ENCODE measurements at places on chromosomes 7 and 10.

DNA sequence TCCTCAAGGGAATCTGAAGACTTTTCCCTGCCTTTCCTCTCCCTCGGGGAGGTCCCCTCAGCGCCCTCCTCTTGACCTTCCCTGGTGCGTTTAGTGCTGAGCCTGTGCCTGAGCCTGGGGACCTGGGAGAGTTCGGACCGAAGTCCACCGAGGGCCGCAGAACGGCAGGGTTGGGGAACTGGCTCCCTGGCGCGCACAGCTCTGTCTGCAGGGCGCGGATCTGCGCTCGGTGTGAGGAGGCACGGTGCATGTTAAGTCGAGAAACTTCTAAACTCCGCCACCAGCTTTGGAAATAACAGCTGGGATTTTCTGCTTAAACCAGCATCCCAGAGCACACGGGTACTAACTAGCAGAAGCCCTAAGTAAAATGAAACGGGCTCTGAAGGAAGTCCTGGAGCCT, 44.2 kb upstream of the SLC29A4 start:
- H3K27me3 ChIP-seq, result no peaks in the 10 kb centered on the region
- no peak overlapping the region for H3K27ac ChIP-seq
- DNase-seq, result no peak
- H3K4me1 ChIP-seq, result peaks cover 10% of the 10 kb centered on the region
- peaks cover 2% of the 10 kb centered on the region for H3K36me3 ChIP-seq
- no peak overlapping the region for H3K4me3 ChIP-seq

DNA sequence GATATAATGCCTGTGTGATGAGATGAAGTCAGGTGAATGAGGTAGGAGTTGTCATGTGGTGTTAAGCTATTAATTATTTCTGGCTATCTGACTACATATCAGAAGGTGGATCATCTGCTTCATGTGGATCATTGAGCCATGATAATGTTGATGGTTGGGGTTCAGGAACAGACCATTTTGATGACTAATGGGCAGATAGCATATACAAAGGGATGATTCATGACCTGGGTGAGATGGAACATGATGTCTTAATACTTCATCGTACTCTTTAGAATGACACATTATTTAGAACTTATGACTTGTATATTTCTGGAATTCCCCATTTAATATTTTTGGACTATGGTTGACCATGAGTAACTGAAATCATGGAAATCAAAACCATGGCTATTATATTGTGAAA, 155.1 kb downstream of the OR13A1 start:
- no peak for DNase-seq
- no peak overlapping the region for H3K27ac ChIP-seq
- H3K27me3 ChIP-seq, result no peaks in the 10 kb centered on the region
- H3K36me3 ChIP-seq, result no peaks in the 10 kb centered on the region
- no peak overlapping the region for H3K4me3 ChIP-seq

DNA sequence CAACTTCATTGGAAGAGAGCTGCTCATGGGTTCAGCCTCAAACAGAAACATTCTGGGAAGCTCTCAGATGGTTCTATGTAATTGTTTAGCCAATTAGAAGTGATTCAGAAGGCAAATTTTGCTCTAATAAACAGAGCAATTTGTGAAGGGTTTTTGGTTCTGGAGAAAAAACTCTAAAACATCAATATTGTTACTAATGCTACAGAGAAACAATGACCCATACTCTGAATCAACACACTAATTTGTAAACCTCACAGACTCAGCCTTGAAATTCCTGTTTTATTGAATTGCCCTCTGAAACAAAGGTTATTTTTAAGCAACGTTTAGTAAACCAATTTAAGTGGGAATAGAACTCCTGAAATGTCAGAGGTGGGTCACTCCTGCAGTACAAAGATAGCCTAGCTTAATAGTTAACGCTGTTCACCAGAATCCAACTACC, 171.6 kb upstream of the SVIL start:
- DNase-seq, result no peak
- H3K27ac ChIP-seq, result peak overlapping the region; percentile 76
- no peaks in the 10 kb centered on the region for H3K27me3 ChIP-seq
- H3K36me3 ChIP-seq, result no peaks in the 10 kb centered on the region
- H3K4me1 ChIP-seq, result peaks cover 65% of the 10 kb centered on the region
- no peak overlapping the region for H3K4me3 ChIP-seq

DNA sequence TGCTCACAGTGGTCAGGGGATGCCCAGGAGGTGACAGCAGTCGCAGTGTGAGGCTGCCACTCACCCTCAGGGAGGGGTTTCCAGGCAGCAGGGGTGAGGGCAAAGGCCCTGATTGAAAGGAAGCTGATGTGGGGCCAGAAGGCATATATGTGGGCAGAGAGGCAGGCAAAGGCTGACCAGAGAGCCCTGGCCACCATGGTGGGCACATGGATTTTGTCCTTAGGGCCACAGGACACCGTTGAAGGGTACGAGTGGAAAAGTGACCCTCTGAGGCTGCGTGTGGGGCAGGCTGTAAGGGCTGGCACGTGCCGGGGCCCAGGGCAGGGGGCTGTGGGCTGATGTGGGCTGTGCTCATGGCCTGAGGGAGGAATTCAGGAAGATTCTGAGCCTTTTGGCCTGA, 57.5 kb upstream of the ZNF32 start:
- no peaks in the 10 kb centered on the region for H3K27me3 ChIP-seq
- no peak overlapping the region for H3K27ac ChIP-seq
- no peak for DNase-seq
- H3K4me1 ChIP-seq, result no peaks in the 10 kb centered on the region
- H3K4me3 ChIP-seq, result no peak overlapping the region
- no peaks in the 10 kb centered on the region for H3K36me3 ChIP-seq

- peaks cover 6% of the 10 kb centered on the region for H3K4me1 ChIP-seq
- H3K27me3 ChIP-seq, result no peaks in the 10 kb centered on the region
- H3K27ac ChIP-seq, result no peak overlapping the region
- no peak overlapping the region for H3K4me3 ChIP-seq
These were observed 41.7 kb upstream of the DPYSL4 start for GRCh38 chr10:132145002-132145401.

- H3K36me3 ChIP-seq, result no peaks in the 10 kb centered on the region
- no peaks in the 10 kb centered on the region for H3K27me3 ChIP-seq
- no peak overlapping the region for H3K27ac ChIP-seq
These were observed 2.4 kb upstream of the PSMG3 start for GRCh38 chr7:1572111-1572822.

DNA sequence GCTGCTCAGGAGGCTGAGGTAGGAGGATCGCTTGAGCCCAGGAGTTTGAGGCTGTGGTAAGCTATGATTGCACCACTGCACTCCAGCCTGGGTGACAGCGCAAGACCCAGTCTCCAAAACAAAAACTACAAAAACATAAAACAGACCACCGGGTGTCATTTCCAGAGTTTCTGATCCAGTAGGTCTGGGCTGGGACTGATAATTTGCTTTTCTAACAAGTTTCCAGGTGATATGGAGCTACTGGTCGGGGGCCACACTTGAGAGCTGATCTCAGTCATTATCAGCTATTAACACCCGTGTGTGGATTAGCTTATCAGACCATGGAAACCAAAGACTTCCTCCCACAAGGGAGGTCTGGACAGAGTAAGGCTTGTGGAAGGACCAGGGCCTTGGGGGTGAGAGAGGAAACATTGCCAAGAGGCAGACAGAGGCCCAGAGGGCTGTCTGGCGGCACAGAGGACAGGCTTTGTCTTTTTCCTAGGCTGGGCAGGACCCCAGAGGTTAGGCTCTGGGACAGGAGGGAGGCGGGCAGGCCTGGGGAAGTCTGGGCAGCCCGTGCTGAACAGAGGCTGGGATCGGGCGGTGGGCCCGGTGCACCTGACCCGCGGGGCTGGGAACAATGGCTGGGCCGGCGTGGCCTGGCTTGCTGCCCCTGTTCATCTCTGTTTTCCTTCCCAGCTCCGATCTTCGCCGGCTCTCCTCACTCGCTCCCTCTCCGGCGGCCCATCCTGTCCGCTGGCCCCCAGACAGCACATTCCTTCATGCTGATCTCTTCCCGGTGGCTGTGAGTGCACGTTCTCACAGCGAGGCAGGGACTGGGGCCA, 25.2 kb downstream of the TMEM270 start:
- no peaks in the 10 kb centered on the region for H3K36me3 ChIP-seq
- H3K4me1 ChIP-seq, result peaks cover 22% of the 10 kb centered on the region
- no peaks in the 10 kb centered on the region for H3K27me3 ChIP-seq
- H3K4me3 ChIP-seq, result no peak overlapping the region
- DNase-seq, result no peak

- no peak for DNase-seq
- H3K27me3 ChIP-seq, result no peaks in the 10 kb centered on the region
These were observed 104.5 kb downstream of the CHN2 start for GRCh38 chr7:29299086-29299485.

DNA sequence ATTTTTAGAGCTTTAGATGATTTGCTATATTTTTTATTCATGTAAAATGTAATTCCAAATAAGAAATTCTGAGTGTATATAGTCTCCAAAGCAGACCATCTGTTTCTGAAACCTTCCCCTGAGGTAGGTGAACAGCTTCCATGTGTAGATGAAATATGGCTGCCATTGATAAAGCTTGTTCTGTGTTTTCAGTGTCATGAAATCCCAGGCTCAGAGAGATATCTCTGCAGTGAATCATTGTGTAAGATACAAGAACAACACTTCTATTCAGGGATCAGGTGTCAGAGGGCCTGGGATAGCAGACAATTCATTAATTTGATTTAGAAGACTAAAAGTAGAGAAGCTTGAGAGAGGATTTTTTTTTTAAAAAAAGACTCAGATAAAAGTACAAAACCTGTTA, 29.1 kb downstream of the ACTA2 start:
- no peaks in the 10 kb centered on the region for H3K27me3 ChIP-seq
- DNase-seq, result no peak
- H3K4me3 ChIP-seq, result no peak overlapping the region
- no peak overlapping the region for H3K27ac ChIP-seq

- no peaks in the 10 kb centered on the region for H3K4me1 ChIP-seq
- H3K4me3 ChIP-seq, result no peak overlapping the region
- no peak for DNase-seq
- H3K27me3 ChIP-seq, result no peaks in the 10 kb centered on the region
- no peaks in the 10 kb centered on the region for H3K36me3 ChIP-seq
- no peak overlapping the region for H3K27ac ChIP-seq
These were observed 191.3 kb upstream of the RHOBTB1 start for GRCh38 chr10:61135276-61135721.

- H3K27ac ChIP-seq, result no peak overlapping the region
- H3K27me3 ChIP-seq, result no peaks in the 10 kb centered on the region
- no peak for DNase-seq
- H3K36me3 ChIP-seq, result no peaks in the 10 kb centered on the region
- H3K4me3 ChIP-seq, result no peak overlapping the region
- peaks cover 15% of the 10 kb centered on the region for H3K4me1 ChIP-seq
These were observed 159.9 kb downstream of the FGFR2 start for GRCh38 chr10:121438333-121438732.

GRCh38 chr7:112937651-112938415, 147.6 kb upstream of the TMEM168 start:
- H3K4me1 ChIP-seq, result peaks cover 48% of the 10 kb centered on the region
- peak overlapping the region; percentile 91 for H3K4me3 ChIP-seq
- no peak overlapping the region for H3K27ac ChIP-seq
- no peaks in the 10 kb centered on the region for H3K36me3 ChIP-seq
- H3K27me3 ChIP-seq, result no peaks in the 10 kb centered on the region

DNA sequence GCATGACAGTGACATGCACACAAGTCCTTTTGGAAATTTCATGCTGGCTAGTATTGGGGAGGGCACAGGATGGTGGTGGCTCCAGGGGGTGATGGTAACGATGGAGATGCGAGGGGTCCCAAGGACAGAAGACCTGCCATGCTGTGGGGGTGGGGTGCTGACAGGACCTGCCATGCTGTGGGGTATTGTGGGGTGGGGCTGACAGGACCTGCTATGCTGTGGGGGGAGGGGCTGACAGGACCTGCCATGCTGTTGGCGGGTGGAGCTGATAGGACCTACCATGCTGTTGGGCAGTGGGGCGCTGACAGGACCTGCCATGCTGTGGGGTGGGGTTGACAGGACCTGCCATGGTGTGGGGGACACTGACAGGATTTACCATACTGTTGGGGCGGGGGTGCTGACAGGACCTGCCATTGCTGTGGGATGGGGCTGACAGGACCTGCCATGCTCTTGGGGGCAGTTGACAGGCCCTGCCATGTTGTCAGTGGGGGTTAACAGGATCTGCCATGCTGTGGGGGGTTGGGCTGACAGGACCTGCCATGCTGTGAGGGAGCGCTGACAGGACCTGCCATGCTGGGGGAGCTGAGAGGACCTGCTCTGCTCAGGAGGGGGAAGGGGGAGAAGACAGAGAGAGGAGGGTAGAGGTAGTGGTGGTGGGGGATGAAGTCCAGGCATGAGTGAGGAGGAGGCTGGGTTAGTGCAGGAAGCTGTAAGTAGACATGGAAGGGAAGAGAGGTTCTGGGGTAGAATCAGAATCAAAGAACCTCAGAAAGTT, 36.2 kb upstream of the RET start:
- no peak for DNase-seq
- H3K4me1 ChIP-seq, result no peaks in the 10 kb centered on the region
- no peak overlapping the region for H3K4me3 ChIP-seq
- no peaks in the 10 kb centered on the region for H3K27me3 ChIP-seq

- no peaks in the 10 kb centered on the region for H3K27me3 ChIP-seq
- peak overlapping the region; percentile 95 for H3K4me3 ChIP-seq
- peaks cover 18% of the 10 kb centered on the region for H3K4me1 ChIP-seq
- DNase-seq, result no peak
These were observed 671 bp upstream of the ATAD1 start for GRCh38 chr10:87818505-87819288.

DNA sequence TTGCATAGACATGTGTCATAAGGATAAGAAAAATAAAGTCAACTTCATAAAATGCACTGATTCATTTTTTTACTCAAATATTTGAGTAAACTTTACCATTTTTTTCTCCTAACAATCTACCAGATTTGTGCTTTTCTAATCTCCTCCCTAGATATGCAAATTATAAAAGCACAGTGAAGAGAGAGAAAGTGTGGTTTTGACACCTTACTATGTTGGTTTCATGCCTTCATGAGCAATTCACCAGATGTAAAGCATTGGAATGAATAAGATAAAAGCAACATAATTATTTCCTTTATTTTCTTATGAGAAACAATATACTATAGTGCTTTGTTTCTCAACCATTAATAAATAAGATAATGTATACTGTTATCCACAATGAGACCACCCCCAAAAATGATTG, 432.5 kb upstream of the PCDH15 start:
- no peak for DNase-seq
- H3K4me3 ChIP-seq, result no peak overlapping the region
- H3K27me3 ChIP-seq, result no peaks in the 10 kb centered on the region
- H3K36me3 ChIP-seq, result no peaks in the 10 kb centered on the region
- no peaks in the 10 kb centered on the region for H3K4me1 ChIP-seq
- H3K27ac ChIP-seq, result no peak overlapping the region

- no peaks in the 10 kb centered on the region for H3K36me3 ChIP-seq
- no peak overlapping the region for H3K27ac ChIP-seq
- DNase-seq, result no peak
- H3K4me3 ChIP-seq, result no peak overlapping the region
- H3K4me1 ChIP-seq, result peaks cover 11% of the 10 kb centered on the region
- H3K27me3 ChIP-seq, result no peaks in the 10 kb centered on the region
These were observed 5.0 kb upstream of the STEAP4 start for GRCh38 chr7:88311675-88312036.

Measured in esophagus squamous epithelium (tissue), 5 donors.